LoVo (cell line): ENCODE measurements at places on chromosomes 7 and 10.

DNA sequence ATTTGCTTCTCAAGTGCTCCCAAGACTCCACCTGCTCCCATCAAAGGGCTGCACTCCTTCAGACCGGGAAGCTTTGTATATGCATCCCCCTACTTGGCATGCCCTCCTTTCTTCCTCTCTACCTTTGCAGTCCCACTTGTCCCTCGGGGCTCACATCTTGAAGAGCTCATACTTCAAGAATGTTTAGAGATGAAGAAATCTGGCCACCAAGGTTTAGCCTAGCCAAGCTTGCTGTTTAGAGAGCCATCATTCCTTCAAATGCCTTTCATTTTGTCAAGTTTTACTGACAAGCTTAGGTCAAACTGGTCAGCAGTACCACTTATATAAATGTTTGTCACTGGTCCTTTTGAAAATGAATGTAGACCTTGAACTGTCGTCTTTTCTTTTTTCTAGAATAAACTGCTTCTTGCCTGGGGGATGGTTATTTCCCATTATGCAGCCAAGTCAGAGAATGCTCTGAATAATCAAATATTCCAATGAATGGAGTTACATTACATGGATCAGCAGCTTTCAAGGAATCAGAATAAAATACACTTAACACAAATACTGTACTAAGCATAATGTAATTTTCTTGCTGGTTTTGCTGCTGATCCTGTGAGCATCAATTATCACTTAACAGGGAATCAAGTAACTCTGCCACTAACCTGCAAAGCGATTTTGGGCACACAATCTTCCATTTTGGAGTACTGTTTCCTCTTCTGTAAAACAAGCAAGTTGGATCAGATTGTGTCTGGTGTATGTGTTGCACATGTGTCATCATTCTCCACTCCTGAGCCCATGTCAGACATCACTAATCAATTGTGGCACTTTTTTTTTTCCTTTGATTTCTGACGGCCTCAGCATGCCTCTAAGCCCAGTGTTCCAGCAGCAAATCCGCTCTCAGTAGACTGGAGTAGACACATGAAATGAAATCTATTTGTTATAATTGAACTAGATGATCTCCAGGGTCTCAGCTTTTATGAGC lies 357.9 kb downstream of the PTEN start:
- DNase-seq, result no peak

DNA sequence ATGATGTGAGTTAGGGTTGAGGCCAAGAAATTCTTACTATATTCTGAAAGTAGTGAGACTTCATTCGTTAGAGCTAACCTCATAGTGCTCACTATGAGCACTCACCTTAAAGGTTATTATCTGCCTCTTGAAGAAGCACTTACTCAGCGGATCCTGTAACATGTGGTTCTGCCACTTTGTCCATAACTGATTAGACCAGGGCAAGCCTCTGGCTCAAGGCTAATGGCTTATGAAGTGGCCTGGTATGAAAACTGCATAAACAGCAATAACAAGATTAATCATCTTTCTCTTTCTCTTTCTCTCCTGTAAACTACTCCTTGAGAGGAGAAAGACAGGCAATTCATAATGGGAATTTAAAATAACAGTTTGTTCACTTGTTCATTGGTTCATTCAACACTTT lies 82.8 kb downstream of the MAPK8 start:
- no peak for DNase-seq

- no peak for DNase-seq
These were observed 31.1 kb upstream of the RHEB start for GRCh38 chr7:151550656-151551286.

- no peak for DNase-seq
These were observed 5.8 kb downstream of the LIPA start for GRCh38 chr10:89245802-89246201.

DNA sequence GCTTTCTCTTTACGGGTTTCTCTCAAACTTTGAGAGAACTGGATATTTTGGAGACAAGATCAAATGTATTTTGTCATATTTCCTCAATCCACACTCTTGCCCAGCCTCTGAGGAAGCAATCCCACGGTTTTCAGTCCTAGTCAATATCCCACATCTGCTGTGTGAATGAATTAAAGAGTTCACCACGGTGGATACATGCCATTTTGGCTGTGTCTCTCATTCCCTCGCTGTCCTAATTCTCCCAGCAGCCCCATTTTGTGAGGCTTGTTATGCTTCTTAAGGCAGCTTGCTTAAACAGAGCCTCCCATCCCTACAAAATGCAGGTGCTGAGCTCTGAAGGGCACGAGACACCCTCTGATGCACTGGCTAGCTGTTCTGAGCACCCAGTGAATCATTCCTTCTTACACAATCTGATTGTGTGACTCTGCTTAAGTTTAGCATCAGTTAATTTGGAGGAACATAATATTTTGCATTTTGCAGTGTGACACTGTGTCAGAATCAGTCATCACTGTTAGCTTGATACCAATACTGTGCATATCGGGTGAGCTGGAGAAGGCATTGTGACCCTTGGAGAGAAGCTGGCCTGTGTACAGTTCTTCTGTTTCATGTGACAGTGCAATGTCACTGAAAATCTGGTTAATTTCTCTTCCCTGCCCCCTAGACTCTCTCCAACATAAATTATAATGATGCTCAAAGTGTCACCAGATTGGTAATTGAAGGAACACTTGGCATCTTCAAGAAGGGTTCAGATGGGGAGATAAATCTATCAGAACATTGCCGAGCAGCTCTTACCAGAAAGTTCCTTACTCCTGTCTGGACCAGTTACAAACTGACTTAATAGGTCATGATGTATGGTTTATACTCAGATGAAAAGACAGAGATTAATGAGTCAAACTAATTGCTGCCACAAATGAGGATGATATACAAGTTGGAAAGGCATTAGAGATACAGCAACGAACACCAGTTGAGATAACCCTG lies 103.7 kb upstream of the AOAH start:
- DNase-seq, result no peak

GRCh38 chr7:106060394-106060920 lies 51.7 kb downstream of the SYPL1 start:
- no peak for DNase-seq

GRCh38 chr7:71661671-71662224 lies 529.8 kb downstream of the GALNT17 start:
- no peak for DNase-seq

DNA sequence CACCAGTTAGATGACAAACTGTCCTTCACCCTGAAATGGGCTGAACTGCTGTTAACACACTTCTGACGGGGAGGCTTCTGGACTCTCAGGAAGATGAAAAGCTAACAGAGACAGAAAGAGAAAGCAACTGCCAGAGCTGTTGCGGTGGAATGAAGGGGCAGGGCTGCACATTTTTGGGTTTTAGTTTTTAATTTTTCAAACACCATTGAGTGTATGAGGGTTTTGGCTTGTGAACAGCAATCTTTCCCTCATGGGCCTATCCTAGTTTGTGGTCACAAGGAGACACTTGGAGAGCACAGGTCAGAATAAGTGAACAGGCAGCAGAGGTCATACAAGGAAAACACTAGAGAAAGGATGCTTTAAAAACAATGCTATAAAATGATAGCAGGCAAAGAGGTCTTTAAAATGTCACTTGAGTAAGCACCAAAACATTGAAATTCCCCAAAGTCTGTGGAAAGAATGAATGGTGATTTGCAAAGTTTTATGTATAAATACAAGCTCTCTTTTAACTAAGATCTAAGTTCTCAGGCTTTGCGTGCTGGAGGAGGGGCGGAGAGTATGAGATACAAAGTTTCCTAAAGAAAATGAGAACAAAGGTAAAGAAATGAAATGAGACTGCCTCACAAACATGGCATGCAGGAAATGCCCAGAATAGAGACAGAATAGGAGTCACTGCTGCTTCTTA lies 101.4 kb upstream of the GLI3 start:
- no peak for DNase-seq

DNA sequence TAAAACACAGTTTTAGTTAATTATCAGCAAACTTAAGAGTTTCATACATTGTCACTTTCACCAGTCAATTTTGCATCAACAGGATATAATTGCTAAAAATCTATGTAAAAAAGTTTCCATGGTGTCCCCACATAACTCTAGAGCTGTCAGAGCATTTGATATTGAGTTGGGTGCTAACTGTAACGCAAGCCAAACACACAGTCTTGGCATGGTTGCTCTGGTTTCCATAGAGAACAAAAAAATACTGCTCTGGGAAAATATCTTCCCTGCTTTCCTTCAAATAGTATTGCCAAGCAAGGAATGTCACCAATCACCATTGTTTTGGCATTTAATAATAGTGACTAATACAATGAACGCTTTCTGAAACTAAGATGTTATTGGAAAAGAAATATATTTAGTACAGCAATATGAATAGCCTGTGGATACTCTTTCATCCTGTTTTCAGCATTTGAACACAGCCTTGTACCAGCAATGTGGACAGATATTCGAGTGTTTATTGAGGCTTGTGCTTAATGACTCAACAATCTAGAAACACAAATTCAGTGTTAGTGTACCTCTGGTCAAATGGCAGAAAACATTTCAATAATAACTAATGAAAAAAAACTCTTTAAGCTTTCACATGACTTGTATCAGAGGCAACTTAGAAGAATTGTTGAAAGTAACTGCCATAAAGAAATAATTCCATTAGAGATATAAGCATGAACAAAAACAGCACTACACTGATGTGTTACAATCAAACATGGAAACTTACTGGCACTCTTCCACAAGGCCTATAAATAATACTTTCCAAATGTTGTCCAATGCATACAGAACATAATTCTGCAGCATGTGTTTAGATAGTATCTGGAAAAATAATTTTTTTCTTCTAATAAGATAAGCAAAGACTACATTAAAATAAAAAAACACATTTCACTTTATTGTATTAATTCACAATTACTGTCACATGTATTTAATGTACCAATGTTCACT lies 1469.5 kb upstream of the CELF2 start:
- no peak for DNase-seq

DNA sequence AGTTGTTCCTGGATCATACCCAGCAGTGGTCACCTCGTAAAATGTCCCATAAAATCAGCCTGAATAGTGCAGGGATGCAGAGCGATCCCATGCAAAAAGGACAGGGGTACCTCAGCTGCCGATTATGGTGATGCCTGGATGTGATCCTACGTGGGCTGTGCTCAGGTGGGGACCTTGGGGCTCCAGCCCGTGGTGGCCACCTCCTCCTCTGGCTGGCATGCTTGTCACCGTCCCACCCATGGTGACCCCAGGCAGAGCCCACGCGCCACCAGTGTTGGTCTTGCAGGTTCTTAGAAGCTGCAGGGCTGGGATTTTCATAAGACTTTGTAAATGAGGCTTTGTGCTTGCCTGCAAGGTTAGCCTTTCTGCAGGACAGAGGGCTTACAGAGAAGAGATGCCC lies 97.2 kb downstream of the GLRX3 start:
- DNase-seq, result no peak

DNA sequence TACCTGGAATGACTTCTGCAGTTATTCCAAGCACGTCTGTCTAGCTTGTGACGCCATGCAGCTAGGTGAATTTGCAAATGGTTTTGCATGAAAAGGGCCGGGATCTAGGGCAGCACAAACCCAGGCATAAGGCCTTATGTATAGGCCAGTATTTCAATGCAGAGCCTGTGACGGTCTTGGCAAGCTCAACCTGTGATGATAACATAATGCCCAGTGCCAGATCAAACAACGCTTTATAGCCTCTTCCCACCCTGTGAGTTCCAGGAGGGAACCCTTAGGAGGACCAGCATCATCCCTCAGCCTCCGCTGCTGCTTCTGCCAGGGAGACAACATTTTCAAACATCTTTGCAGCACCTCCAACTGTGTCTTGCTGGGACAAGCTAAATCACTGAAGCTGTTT lies 390.7 kb downstream of the INHBA start:
- no peak for DNase-seq

DNA sequence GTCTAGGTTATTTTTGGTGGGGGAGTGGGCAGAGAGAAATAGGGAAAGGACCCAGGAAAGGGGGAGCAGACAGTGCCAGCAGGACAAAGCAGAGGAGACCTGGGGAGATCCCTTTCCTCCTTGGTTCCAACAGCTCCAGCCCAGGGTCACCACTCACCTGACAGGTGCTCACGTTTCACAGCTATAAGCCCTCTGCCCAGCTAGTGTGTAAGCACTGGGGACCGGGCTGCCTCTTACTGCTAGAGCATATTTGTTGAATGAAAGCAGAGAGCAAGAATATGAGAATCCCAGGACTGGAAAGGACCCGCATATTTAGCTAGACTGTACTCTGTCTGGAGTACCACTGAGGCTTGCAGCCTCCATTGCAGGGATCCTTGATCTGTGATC lies 6.7 kb downstream of the ZCCHC24 start:
- no peak for DNase-seq

- no peak for DNase-seq
These were observed 1.7 kb downstream of the CXCL12 start for GRCh38 chr10:44382981-44383748.

GRCh38 chr7:4700577-4701235 lies 18.6 kb downstream of the FOXK1 start:
- DNase-seq, result no peak
